ENCODE measurements at places on chromosomes 1 and 21.

DNA sequence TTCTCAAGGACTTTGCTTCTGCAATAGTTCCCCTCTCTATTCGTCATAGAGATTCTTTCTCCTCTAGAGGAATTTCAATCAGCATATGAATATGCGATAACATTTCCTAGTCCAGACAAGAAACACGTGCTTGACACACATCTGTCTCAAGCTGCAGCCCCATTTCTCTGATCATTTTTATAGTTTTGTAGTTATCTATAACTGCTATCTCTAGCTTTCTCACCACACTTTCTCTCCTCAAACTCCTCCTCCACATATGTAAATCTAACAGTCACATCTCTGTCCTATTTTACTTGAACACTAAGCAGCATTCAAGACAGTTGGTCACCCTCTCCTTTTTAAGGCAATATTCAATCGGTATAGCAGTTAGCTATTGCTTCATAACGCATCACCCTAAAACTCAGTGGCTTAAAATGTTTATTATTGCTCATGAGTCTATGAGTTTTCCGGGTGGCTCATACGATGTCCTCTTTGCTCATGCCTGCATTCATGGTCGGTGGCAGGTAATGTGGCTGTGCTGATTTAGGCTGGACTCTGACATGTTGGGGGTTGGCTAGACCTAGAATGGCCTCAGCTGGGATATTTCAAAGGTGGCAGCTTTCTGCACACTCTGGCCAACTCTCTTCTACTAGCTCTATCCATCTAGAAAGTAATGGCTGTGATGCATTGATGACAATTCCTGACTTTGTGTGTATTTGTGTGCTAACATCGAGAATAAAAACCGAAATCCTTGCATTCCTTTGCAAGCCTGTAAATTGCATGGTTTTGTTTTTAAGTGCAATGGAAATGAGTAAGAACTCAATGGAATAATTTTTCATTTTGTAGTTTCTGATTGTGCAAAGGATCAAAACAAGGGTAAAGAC, 20.6 kb downstream of the ATP6V1G3 start:
- no peak for DNase-seq

GRCh38 chr1:199907361-199907760, 120.1 kb upstream of the NR5A2 start:
- DNase-seq: no peak

GRCh38 chr1:88946861-88947260, 45.6 kb downstream of the KYAT3 start:
- DNase-seq: peak; percentile 38

GRCh38 chr1:44276901-44277300, 63.6 kb downstream of the DMAP1 start:
- no peak for DNase-seq

- no peak for DNase-seq
These were observed 140.0 kb upstream of the GRIK3 start for GRCh38 chr1:37174341-37174740.

- no peak for DNase-seq
These were observed 14.8 kb upstream of the ARHGEF16 start for GRCh38 chr1:3439346-3440299.

DNA sequence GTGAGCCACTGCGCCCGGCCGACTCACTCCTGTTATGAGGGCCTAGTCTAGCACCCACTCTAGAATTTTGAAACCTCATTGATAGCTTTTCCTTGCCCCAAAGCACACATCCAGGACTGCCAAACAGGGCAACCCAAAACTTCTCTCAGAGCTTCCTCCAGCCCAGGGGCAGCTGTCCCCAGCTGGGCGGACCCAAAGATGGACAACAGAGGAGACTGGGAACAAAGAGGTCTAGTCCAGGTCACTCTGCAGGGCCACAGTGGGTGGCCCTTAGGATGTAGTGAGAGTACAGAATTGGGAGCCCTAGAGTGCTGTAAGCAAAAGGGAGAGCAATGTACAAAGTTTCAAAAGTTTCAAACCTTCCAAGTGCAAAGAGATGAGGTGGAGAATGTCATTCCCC, 1.2 kb downstream of the CD34 start:
- DNase-seq: no peak

DNA sequence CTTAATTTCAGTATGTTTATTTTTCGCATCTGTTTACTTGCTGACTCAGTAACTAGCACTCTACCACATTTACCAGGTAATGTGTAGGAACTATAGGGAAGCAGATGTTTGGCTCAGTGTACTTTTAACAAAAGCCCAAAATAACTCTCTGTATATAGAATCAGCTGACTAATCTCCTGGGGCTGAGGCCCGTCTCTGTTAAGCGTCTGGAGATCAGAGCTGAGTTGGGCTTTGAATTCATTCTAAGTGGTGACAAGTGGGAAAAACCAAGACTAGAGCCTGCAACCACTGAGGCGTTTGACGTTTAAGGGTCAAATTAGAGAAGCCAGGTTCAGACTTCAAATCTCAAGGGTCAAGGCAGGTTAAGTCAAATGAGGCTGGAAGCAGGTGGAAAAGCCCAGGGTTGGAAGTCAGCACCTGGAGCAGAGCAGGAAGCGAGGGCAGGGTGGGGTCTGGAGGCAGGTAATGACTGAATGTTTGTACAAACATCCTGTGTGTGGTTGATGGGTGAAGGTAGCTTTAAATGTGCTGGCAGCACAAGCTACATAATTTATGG, 56.8 kb upstream of the LYST start:
- no peak for DNase-seq

- no peak for DNase-seq
These were observed 10.2 kb downstream of the CPT2 start for GRCh38 chr1:53206735-53207379.

GRCh38 chr1:180236698-180237509, 6.8 kb downstream of the LHX4 start:
- DNase-seq: no peak

DNA sequence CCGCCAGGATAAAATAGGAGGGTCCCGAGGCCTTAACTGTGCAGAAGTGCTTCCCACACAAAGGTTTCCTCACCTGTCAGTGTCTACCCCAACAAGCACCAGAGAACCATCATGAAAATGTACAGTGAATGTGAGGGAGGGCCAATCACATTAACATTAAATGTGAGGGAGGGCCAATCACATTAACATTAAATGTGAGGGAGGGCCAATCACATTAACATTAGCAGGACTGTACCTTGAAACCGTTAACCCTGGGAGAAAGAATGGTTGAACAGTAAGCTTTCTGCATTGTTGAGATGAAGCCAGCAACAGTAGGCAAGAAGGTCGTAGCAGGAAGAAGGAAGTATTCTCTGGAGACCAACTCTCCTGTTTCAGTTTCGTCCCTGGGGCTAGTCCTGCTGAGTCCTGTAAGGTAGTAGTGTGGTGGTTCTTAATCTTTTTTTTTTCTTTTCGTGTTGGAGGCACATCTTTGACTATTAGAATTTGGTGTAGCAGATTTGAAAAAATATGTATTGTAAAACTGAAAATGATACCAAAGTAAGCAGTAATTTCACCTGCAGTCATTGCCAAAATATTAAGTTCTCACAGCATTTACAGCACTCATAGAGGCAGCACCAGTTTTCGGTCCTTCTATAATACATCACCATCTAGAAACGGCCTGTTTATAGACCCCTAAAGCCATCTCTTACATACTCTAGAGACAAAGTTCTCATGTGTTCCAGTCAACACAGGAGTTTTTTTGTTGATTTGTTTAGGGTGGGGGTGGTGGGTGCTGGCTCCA, 98.6 kb upstream of the PPP2R5A start:
- DNase-seq: peak; percentile 43

DNA sequence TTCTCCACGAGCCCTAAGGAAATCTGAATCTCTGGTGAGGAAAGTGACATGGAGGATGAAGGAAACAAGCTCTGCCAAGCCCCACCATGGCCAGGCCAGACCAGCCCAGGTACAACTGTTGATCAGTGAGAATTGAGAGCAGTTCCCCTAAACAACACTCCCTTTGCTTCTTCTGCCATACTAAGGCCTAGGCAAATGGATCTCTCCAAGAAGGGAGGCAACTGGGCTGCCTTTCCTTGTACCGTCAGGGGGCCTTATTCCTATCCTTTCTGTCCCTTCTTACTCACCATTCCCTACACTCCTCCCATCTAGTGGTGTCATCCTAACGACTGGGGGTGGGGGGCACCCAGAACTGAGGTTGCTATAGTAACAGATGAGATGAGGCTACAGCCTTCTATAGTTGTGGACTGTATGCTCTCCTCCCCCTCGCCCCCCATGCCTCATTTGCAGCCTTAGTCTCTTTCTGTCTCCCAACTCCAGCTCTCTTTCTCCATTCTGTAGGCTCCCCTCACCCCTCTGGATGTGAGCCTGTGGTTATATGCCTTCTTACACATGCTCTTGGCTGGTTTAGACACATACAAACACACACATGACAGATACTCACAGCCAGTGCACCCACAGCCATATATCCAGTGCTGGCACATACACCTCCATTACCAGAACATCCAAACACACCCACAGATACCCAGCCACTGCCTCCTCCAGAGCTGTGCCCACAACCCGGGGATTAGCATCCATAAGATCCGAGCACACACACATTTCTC, 3.6 kb downstream of the PEA15 start:
- no peak for DNase-seq

DNA sequence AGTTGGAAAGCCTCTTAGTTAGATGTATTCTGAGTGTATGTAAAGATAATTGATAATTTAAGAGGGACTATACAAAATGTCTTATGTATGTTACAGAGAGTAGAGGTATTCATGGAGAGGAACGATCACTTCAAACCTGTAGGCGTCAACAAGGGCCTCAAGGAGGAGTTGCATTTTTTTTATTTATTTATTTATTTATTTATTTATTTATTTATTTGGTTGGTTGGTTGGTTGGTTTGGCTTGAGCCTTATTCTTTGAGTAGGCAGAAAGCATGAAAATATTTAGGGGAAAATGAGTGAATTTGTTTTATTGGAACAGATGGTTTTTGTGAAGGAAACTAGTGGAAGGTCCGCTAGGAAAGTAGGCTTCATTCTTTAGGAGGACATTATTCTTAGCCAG, 8.5 kb downstream of the ANGPTL1 start:
- no peak for DNase-seq

DNA sequence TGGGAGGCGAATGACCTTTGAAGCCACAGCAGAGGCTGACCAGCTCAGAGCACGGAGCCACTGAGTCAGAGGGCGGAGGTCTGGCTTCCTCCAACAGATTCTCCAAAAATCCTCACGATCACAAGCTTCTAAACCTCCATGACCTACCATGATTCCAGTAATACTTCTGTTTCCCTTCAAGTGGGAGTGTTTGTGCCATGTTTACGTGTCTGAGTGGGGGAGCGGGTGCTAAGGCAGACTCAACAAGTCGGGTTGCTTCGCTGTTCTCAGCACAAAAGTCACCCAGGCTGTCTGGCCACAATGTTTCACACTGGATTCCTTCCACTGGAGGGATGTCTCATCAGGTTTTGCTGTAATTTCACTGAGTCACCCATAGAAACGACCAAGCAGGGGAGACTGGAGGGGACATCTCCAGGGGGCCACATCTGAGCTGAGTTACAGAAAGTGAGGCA, 86.2 kb downstream of the SLC66A1 start:
- DNase-seq: peak; percentile 2

DNA sequence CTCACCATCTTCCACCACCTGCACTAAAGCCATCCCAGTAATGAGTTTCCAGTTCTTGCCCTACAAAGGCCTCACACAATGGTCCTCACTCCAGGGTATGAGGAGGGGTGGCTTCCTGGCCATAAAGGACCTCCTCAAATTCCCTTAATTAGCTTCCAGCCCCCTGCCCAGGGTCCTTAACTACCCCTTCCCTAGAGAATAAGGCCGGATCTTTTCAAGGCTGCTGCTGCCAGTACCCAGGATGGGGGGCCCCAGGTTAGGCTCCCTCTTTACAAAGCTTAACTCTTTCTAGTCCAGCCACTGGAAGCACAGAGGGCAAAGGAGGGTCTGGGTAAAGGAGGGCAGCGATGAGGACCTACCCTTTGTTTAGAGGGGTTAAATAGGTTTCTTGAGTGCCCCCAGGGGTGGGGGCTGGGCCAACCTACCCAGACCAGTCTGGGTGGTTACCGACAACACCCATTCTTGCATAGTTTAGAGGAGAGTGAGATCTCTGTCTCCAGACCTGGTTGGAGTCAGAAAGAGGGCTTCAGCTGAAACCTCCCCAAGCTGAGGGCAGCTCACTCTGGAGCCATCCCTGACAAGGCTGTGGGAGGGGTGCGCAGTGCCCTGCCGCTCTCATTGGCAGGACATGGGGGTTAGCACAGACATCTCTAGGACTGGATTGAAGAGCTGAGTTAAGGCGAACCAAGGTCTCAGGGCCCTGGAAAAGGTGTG, 7.1 kb downstream of the BLACAT1 start:
- no peak for DNase-seq

DNA sequence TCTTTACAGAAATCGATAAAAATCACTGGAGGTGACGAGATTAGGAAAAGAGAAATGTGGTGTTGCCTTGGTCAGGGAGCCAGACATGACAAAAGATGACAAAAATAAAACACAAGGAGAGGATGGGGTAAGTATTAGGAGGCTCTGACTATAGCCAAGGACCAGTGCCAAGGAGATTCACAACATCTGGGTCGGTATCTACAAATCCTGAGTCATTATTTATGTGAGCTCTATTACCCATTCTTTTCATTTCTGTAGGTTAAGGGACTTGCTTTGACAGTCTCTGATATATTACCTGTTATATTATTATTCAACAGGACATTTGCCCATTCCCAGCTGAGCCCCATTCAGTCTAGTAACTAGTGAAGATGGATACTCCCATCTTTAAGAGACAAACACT, 120.8 kb downstream of the TYW3 start:
- DNase-seq: no peak

DNA sequence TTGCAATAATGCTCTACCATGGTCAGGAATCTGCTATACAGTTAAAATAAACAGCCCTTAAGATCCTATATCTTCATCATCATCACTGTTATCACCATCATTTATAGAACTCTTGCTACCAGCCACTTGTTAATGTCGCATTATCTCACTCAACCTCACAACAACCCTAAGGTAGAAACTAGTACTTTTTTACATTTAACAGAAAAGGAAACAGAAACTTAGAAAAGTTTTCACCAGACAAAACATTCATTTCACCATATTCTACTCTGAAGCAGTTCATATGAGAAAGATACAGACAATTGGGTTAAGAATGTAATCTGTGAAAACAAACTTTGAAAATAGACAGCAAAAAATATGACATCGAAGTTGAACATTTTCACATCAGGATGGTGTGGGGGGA, 262.6 kb downstream of the ATG4C start:
- no peak for DNase-seq

GRCh38 chr1:115323366-115324004, 14.6 kb downstream of the NGF start:
- no peak for DNase-seq

GRCh38 chr1:2350501-2350900, 40.9 kb downstream of the MORN1 start:
- DNase-seq: no peak

DNA sequence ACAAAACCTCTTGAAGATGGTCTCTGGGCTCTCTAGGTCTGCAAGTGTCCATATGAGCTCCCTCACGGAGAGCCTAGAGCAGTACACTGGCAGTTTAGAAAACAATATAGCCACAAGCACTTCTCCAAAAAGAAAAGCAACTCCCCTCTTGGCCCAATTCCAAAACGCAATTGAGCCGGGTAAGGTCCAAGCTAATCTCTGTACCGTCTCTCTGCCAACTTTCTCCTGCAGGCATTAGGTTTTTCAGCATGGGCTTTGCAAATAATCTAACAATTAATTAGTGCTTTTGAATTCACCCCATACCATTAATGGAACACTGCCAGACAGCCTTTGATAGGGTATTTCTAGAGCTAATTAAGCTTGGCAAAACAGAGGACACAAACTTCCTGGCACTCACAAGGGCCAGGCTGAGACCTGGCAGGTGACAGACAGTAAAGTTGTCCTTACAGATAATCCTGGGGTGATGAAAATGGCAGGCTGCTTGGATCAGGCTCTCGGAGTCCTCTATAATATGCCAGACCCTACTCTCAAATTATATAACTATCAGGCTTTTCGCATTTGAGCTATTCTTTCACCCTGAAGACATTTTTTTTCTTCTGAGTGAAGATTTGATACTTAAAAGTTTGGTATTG, 39.8 kb downstream of the TGFBR3 start:
- peak; percentile 4 for DNase-seq

Data from inflammatory macrophage (primary cell).